ENCODE measurements at places on chromosomes 11 and 22.

- DNase-seq: peak; percentile 59
These were observed 3.6 kb upstream of the OR8B3 start for GRCh38 chr11:124402326-124402922.

DNA sequence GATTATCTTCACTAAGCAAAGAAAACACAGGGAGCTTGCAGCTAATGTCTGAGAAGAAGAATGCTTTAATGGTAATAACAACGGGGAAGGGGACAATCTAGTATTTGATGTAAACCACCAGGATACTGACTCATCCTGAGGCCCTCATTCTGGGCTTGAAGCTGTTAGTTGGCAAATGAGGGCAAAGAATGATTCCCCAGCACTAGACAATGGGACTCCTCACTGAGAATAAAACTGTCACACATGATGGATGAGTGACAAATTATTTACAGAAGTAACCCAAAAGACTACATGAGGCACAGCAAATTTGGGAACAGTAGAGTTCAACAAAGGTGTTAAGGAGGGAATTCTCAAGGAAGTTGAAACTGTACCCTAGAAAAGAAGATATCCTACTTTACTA lies 76.3 kb downstream of the FAM168A start:
- DNase-seq: no peak

GRCh38 chr22:24474221-24474620 lies 20.9 kb upstream of the UPB1 start:
- DNase-seq: no peak

GRCh38 chr11:27592098-27592780 lies 85.7 kb upstream of the LIN7C start:
- no peak for DNase-seq

DNA sequence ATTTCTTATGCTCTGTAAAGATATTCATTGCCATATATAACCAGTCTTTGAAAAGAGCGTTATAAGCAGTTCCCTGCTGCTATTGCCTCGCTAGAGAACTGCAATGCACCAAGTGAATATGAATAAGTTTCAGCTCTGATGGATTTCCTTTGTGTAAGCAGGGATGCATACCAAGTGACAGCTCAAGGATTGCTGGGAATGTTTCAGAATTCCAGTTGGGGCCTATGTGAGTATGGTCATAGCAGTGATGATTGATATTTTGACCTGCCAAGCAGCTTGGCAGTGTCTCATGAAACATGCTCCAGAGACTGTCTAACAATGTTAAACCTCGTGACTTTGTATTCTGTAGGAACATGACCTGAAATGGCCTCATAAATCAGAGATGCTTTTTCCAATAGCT lies 312.6 kb downstream of the C11orf87 start:
- DNase-seq: no peak

DNA sequence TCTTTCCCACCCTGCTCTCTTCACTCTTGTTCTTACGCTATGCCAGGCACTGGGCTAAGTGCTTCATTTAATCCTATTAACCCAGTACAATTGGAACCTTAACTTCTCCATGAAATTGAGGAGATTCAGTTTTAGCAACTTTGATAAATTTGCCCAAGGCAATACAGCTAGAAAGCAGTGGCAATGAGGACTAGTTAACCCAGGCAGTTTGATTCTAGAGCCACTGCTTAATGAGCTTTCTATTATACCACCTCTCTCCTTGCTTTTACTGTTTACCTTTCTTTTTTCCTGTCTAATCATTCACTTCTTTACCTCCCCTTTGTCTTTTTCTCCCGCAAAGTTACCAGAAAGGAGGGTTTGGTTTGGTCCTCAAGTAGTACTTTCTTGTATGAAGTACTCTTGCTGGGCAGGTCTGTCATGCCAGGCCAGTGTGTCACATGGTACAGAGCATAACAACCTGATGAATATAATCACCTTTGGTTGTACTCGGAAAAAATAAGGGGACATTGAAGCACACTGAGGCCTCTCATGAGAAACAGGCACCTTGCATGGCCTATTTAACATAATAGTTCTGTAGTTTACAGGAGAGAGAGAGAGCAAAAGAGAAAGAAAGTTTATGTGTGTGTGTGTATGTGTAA lies 70.6 kb downstream of the PDHX start:
- DNase-seq: no peak

- no peak for DNase-seq
These were observed 2.0 kb downstream of the ANO3 start for GRCh38 chr11:26333906-26334305.

DNA sequence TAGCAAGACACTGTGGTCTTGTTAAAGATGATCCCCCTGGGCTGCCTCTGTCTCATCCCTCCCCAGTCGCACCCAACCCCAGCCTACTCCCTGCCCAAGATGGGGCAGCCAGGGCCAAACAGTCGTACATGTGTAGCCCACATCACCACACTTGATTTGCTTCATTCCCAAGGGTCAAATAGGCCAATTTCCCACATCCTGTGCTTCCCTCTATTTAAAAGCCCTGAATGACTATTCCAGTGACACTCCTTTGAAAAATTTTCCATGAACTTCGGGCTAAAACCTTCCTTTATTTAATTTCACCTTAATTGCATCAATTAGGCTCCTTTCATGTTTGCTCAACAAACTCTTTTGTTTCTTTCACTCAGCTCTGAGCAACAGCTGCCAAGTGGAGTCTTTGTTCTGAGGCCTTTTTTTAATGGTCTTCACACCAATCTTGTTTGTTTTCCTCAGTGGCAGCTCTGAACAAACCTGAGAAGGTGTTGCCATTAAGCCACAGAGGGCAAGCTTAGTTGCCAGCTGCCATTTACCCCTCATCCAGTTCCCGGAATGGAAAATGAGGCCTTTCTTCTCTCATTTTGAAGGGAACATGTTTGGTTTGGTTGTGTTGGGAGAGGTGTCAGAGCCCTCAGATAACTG lies 126.9 kb downstream of the APIP start:
- no peak for DNase-seq

GRCh38 chr11:117597071-117597470 lies 199.9 kb downstream of the DSCAML1 start:
- DNase-seq: peak; percentile 25

- no peak for DNase-seq
These were observed 54.9 kb downstream of the SVIP start for GRCh38 chr11:22774716-22775115.

DNA sequence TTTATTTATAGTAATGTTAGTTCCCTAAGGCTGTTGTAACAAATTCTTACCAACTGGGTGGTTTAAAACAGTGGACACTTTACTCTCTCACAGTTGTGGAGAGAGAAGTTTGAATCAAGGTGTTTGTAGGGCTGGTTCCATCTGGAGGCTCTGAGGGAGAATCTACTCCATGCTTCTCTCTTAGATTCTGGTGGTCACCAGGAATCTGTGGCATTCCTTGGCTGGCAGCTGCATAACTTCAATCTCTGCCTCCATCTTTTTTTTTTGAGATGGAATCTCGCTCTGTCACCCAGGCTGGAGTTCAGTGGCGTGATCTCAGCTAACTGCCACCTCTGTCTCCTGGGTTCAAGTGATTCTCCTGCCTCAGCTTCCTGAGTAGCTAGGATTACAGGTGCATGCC lies 46.3 kb downstream of the LDLRAD3 start:
- DNase-seq: no peak

GRCh38 chr11:61694946-61695706 lies 14.9 kb downstream of the DAGLA start:
- no peak for DNase-seq

DNA sequence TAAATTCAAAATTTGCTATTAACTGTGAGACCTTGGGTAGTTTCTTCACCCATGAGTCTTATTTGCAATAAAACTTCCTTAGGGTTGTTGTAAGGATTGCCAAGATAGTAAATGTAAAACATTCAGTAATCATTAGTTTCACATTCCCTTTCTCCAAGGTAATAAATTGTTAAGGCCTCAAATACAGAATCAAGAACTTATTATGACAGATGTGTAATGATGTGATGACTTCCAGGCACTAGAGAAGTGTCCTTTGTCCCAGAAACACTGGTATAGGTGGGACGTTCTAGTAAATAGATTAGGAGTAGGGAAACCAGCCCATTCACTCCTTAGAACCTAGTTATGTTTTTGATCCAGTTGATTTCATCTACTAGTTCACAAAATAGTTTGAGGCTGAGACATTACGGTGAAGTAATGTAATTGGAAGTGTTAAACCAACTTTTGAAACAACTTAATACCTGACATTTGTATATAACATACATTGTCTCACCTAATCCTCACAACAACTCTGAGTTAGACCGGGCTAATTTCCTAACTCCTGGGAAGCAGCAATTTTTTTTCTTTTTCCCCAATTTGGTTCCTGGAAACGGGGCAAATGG lies 25.5 kb downstream of the CTNND1 start:
- no peak for DNase-seq

- no peak for DNase-seq
These were observed 20.3 kb downstream of the SBF2 start for GRCh38 chr11:10273738-10274137.

- DNase-seq: no peak
These were observed 7.9 kb upstream of the ADORA2A start for GRCh38 chr22:24419475-24419850.

- no peak for DNase-seq
These were observed 455.0 kb downstream of the BRD1 start for GRCh38 chr22:49372530-49373288.

GRCh38 chr11:27837895-27838563 lies 137.8 kb upstream of the BDNF start:
- no peak for DNase-seq

DNA sequence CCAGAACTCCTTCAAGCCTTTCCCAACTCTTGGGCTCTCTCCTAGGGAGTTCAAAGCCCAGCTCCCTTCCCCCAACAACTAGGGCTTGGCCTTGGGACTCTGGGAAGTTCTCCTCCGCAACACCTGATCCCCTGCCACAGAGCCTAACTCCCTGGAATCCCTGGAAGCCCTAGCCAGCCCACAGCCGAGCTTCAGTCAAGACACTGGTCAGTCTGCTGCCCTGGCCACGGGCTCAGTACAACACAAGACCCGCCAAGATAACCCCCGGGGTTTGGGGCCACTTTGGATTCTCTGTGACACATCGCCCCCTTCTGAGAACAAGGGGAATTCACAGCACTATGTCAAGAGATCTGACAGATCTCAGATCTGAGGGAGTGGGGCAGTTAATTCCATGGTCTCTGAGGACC lies 58.3 kb downstream of the SLC22A12 start:
- DNase-seq: no peak

GRCh38 chr11:100816823-100817222 lies 129.7 kb downstream of the ARHGAP42 start:
- DNase-seq: no peak

DNA sequence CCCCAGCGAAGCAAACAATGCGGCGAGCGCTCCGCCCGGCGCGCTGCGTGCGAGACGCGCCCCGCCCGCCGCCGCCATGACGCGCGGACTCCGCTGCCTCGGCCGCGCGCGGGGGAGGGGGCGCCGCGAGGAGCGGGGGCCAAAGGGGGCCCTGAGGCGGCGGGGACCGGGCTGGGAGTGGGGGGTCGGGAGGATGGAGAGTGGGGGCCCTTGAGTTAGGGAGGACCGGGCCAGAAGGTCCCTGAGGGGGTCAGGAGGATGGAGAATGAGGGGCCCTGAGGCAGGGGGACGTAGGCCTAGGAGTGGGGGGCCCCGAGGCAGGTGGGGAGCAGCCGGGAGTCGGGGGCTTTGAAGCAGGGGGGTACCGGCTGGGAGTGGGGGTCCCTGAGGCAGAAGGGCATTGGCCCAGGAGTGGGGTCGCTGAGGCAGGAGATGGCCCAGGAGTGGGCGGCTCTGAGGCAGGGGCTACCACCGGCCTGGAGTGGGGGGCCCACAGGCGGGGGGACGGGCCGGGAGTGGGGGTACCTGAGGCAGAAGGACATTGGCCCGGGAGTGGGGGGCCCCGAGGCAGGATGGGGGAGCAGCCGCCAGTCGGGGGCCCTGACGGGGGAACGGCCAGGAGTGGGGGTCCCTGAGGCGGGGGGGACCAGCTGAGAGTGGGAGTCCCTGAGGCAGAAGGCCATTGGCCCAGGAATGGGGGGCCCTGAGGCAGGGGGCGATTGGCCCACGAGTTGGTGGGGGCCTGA lies at the start of gene BRD1:
Gene BRD1 (minus strand): TSS at position 21 of the 746 bp plus-strand sequence. CDS start 3,556 bp downstream, outside the sequence.
- DNase-seq: peak; percentile 56

GRCh38 chr11:9078113-9079086 lies 13.0 kb downstream of the SCUBE2 start:
- no peak for DNase-seq

- no peak for DNase-seq
These were observed 42.2 kb downstream of the FLI1 start for GRCh38 chr11:128735935-128736605.

DNA sequence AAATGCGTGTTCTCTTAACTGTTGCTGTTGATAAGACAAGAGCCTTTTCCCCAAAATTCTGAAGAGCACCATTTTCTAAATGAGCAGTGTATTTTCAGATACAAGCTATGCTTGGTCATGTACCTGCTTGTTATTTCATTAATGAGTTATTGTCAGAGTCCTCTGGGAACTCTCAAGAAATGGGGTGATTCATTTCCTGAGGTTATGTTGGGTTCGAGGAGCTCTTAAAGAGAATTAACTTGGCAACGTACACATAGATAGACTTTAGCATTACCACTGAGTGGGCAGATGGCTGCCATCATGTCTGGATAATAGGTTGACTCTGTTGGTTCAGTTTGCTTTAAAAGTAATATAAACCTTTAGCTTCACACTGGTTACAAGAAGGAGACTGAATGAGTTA lies 87.9 kb upstream of the SORL1-AS1 start:
- DNase-seq: no peak

DNA sequence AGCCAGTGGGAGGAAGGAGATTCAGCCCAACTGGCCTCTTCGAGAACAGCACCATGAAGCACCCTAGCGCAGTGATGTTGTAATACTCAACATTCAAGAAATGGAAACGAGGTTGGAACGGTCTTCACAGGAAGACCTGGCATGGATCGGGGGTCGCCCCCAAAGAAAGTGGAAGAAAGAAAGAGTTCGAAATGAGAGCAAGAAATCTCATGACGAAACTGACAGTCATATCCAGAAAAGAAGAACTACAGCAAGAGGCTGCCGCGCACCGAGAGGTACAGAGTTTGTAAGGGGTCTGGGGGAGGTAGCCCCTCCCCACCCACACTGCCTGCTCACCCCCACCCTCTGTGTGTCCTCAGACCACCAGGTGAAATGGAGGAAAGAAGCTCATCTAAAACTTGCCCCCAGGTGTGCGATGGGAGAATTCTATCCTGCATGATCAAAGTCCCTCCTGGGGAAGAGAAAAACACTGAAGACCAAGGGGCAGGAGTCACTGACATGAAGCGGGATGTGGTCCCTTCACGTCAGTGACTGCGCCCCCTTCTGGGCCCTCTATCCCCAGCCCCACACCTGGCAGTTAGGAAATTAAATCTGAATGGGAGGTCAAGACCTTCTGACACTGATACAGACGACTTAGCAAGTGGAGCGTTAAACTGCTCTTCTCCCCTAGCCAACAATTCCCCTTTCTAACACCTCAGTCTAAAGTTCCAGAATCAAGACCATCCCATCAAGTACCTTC lies 52.9 kb upstream of the SPATA19 start:
- DNase-seq: no peak
